ENCODE measurements at places on chromosomes 5 and 9.

DNA sequence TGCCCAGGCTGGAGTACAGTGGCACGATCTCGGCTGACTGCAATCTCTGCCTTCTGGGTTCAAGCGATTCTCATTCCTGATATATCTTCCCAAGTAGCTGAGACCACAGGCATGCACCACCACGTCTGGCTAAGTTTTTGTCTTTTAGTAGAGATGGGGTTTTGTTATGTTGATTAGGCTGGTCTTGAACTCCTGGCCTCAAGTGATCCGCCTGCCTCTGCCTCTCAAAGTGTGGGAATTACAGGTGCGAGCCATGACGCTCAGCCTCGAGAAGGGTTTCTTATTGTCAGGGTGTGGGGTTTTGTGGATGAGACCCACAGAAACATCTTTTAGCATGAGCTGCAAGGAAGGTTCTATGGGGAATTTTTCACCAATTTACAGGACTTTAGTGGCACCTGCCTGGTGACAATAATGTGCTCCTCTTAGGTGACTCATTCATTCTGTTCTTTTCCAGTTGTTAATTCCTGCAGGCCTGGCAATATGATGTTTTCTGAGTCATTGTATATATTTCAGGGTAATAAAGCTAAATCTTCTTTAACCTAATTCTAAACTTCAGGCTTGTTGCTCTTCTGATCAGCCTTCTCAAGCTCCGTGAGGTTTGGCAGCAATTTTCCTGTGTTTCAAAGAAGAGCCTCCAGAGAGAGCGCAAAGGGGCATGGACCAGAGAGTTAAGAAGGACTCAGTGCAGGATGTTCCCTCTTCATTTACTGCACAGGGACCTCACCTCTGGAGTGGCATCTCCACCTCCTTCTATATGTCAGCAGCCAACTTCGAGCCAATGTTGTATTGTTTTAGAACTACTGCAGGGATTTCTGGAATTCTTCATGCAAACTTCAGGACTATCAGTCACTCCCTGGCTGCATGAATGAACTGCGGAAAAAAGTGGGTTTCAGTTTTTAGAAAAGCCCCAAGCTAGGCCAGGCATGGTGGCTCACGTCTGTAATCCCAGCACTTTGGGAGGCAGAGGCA, 77.8 kb upstream of the ZNF618 start:
- DNase-seq, result no peak

DNA sequence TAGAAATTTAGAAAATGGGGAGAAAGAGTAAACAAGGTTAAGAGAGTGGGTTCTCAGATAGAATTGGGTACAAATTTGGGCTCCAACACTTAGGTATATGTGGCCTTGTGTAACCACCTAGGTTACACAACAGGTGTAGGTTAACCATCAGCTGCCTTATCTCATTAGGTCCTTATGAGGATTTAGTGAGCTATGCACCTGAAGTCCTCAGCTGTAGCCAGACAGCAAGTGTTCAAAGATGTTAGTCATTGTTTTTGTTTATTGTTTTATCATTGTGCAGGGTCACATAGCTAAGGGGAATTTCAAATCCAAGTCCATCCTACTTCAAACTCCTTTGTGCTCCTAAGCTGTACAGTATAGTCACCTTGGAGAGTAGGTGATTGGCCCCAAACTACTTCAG, 970 bp upstream of the TRIM32 start:
- no peak for DNase-seq

- DNase-seq, result no peak
Measured at GRCh38 chr5:173855162-173855994, 32.8 kb upstream of the CPEB4 start.

DNA sequence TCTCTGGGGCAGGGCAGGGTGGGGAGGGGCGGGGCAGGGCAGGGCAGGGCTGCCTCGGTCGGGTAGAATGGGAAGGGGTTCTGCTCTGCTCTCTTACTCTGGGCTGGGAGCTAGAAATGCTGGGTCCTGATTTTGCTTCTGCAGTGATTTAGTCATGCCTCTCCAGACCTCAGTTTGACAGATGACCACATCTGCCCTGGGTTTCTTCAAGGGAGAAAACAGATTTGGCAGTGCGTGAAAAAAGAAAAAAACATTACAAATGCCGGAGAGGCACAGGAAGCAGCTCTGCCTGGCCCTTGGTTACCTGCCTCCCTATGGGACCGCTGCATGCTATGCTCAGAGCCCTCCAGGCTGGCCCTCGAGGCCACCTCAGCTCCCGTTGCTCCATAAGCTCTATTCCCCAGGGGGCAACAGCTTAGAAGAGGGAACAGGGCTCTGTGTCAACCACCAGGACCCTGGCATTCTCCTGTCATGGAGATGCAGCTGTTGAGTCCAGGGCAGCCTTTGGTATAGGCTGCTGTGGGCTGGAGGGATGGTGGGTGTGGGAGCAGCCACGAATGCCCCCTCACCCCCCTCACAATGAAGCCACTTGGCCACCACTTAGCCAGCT, 53.2 kb upstream of the UBTD2 start:
- no peak for DNase-seq

DNA sequence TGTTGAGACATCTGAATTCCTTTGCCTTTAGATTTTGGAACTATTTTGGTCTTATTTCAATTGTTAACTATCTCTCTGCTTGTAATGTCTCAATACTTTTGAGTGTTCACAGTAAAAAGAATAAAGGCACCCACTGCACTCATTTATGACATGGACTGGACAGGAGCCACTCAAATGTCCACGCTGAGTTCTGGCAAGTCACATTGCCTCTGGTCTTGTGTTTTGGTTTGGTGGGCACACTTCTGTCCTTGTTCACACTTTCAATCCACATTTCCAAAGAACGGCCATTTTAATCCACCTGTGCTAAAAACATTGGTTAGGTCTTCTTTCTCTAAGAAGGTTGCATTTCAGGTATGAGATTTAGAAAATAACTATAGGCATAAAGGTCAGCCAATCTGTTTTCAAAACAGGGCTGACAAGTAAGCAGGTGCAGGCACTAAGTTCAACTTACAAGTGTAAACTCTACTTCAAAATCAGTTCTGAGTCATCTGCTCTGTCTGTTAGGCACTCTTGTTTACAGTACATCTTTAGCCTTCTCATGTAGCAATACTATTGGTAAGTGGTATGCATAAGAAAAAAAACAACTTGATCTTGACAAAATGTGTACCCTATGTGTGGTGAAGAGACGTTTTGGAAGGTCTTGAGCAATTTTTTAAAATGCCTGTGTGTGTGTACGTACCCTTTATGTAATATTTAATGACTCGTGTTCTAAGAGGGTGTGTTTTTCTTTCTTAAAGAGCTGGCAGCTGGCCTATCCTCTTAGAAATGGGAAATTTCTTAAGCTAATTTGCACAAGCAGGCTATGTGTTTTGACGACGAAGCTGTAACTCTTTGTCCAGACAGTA, 31.5 kb upstream of the ZFAND5 start:
- no peak for DNase-seq

- no peak for DNase-seq
Measured at GRCh38 chr5:169213479-169213878, 87.5 kb downstream of the SLIT3 start.

- DNase-seq, result no peak
Measured at GRCh38 chr9:26604076-26604662, 288.4 kb downstream of the CAAP1 start.

DNA sequence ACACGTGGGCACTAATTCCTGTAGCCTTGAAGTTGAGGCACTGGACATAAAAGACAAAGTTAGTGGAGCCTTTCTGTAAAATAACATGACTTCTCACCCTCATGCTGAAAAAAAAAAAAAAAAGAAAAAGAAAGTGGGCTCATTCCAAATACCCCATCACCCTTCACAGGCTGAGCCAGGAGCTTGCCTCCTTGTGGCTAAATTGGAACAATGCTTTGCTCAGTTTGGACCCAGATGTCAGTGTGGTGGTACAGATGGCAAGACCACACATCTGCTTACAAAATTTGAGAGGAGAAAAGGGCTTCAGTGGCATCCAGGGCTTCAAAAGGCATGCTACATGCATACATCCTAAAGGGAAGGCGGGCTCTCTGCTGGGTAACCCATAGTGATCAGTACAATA, 342.8 kb downstream of the EBF1 start:
- DNase-seq, result no peak

DNA sequence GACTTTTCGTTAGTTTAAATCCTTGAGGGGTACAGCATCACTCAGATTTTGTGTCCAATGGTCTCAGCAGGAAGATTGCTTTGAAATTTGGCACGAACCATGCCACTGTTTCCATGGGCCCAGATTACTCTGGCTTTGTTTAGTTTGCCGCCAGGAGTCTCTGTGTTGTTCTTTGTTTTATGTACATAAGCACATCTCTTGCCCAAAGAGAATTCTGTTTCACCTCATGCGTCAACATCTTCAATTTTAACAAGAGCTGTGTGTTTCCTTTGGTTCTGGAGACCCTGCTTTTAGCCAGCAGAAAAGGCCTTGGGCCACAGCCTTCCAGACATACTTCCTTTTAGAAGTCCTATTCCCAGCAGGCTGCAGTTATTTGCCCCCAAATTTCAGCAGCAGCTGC, 62.4 kb downstream of the TNPO1 start:
- DNase-seq, result no peak

DNA sequence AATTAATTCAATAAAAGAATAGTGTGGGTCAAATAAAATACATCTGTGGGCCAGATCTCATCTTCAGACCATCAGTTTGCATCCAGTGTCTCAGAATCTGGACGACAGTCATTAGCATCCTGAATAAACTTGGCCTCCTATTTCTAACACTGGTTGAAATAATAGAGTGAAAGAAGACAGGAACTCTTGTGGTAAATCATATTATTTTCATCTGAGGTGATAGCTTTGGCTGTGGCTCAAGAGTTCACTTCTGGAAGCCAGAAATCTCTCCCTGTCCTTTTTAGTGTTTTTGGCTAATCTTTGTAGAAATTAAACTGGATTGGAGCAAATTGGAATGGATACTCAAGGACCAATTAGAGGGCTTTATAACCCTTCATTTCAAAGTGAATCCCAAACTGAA, 63.4 kb upstream of the HMHB1 start:
- no peak for DNase-seq

- no peak for DNase-seq
Measured at GRCh38 chr9:123149067-123149466, 115.6 kb downstream of the GPR21 start.

DNA sequence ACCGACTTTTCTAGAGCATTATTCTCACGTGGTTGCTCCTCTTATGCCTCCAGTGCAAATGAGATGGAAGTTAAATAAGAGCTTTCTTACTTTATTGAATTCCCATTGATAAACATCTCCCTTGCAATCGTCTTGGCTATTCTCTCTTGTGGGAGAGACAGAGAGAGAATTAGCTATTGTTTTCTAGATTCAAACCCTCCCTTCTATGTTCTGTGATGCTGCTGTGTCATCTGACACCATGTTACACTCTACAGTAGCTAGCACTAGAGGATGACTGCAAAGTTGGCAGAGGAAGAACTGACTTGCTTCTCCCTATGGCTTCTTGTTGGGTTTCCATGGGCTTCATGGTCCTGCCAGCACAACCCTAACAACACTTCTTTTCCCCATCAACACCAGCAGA, 134.6 kb upstream of the RANBP3L start:
- no peak for DNase-seq

DNA sequence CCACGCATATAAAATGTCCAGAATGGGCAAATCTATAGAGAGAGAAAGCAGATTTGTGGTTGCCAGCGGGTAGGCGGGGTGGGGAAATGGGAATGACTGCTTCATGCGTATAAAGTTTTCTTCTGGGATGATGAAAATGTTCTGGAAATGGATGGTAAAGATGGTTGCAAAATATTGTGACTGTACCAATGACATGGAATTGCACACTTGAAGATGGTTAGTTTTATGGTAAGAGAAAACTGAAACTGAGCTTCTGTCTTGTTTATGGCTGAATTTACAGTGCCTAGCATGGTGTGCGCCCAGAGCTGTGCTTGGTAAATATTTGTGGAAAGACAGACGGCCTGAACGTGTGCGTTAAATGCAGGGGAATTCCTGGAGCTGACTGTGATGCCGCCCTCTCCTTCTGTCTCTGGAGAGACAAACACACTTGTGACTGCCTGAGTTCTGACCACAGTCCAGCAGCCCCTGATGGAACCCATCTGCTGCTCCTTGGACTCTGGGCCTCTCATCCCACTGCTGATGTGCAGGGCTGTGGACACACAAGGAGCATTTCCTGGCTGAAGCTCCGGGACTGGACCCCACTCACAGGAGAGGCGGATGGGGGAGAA, 8.6 kb upstream of the PTGES start:
- no peak for DNase-seq
